NCI-H1930 (cell line): ENCODE measurements at places on chromosomes 5 and 9.

DNA sequence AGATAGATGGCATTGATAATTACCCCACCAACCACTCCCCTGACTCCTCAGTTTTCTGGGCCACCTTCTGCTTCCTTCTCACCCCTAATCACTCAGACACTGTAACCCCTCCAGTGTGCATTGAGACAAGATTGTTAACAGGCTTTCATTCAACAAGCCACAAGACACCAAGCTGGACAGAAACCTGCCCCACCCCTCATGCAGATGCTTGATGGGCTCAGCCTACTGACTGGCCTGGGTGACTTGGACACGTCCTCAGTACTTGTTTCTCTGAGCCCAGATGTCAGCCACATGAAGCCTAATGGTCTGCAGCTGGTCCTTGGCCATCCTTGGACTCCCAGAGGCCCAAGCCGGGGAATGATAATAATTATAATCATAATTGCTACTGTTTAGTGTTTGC lies 71.4 kb upstream of the SMIM23 start:
- DNase-seq = no peak

DNA sequence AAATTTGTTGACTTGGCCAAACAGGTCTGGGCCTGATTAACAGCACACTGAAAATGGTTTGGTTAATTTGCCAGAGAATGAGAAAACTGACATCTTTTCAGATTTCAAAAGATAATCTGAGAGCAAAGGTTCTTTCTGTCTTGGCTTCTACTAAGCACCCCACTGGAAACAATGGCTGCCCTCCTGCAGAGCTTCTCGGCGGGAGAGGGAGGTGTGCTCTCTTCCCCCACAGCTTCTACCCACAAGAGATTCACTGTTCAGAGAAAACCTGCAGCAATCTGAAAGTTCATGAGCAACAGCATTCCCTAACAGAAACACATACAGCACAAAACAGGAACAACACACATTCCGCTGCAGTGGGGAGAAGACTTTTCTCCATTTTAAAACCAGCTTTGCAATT lies 3.0 kb downstream of the DNAH5 start:
- no peak for DNase-seq

- no peak for DNase-seq
Observed at GRCh38 chr5:5200133-5200532, 60.0 kb downstream of the ADAMTS16 start.

DNA sequence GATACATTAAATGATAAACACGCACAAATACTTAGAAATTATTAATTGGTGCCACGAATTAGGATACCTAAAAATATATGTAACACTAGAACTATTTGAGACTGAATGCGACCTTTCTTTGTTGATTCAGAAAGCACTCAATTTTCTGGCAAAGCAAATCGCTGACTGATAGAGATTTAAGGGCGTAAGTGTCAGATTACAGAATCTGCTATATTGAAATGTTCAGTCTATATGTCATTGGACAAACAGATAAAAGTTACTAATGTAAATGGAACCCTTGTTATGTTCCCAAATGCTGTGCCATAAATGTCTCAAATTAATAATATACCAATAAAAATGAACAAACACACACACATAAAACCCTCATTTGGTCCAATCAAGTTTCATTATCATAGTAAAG lies 137.9 kb downstream of the MPDZ start:
- no peak for DNase-seq

DNA sequence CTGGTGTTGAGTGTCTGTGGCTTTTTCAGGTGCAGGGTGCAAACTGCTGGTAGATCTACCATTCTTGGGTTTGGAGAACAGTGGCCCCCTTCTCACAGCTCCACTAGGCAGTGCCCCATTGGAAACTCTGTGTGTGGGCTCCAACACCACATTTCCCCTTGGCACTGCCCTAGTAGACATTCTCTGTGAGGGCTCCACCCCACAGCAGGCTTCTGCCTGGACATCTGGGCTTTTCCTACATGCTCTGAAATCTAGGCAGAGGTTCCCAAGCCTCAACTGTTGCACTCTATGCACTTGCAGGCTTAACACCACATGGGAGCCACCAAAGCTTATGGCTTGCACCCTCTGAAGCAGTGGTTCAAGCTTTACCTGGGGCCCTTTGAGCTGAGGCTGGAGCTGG lies 80.9 kb downstream of the BARX1 start:
- no peak for DNase-seq

DNA sequence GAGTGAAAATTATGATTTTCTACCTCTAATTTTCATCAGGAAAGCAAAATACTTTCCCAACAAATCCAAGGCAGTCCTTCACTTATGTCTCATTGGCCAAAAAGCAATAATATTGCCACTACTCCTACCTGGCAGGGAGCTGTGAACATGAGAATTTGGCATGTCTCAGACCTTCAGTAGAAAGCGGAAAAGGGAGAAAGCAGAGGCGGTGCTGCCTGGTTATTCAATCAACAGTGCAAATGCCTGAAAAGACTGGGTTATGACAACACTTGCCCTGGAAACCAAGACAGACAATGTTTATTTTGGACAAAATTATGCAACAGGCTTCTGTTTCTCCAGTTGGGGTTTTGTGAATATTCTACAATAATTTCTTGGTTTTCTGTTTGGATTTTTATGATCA lies 194.4 kb downstream of the TAF11L14 start:
- DNase-seq = no peak

- DNase-seq = no peak
Observed at GRCh38 chr9:98579700-98580099, 129.0 kb downstream of the GABBR2 start.

- peak; percentile 23 for DNase-seq
Observed at GRCh38 chr9:9099646-9100045, 1300.1 kb upstream of the DMAC1 start.

- no peak for DNase-seq
Observed at GRCh38 chr5:53601570-53601969, 41.1 kb downstream of the NDUFS4 start.

- no peak for DNase-seq
Observed at GRCh38 chr5:143922718-143923117, 110.8 kb downstream of the HMHB1 start.
